ENCODE measurements at places on chromosomes 7 and 10.

DNA sequence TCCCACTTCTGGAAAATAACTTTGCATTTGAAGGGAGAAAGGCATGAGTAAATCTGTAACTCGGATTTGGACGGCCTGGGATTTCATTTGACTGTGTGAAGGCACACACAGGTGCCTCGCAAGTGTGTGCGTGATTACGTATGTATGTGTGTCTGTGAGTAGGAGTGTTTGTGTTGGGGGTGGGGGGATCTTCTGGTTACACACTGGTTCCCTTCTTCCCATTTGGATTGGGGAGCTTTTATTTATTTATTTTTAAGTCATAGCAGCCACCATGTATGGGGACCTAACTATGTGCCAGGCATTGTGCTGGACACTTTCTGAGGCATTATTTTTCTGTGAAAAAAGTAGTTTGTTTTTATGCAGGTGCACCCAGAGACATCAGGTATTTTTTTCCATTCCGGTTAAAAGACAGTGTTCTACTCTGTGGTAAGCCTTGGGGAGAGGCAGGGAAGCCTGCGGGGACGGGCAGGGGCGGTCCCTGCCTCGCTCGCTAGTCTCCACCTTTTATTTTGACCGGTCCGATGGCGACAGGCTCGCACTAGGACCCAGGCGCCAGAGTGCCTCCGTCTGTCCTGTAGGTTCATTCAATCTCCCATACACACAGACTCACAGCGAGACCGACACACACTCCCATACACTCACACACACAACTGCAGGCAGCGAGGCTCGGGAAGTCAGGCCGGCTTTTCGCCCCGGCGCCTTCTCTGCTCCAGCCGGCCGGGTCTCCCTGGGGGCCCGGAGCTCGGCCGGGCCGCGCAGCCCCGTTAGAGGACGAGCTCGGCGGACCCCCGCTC, at the start of gene MXI1:
TSS of gene MXI1 (plus strand) at position 595 of the 794 bp plus-strand sequence. CDS start 204 bp downstream, outside the sequence.
- DNase-seq: peak; percentile 65

GRCh38 chr10:42801135-42801534, 18.5 kb downstream of the BMS1 start:
- DNase-seq: no peak

GRCh38 chr10:132605390-132605789, 67.8 kb downstream of the INPP5A start:
- DNase-seq: no peak

DNA sequence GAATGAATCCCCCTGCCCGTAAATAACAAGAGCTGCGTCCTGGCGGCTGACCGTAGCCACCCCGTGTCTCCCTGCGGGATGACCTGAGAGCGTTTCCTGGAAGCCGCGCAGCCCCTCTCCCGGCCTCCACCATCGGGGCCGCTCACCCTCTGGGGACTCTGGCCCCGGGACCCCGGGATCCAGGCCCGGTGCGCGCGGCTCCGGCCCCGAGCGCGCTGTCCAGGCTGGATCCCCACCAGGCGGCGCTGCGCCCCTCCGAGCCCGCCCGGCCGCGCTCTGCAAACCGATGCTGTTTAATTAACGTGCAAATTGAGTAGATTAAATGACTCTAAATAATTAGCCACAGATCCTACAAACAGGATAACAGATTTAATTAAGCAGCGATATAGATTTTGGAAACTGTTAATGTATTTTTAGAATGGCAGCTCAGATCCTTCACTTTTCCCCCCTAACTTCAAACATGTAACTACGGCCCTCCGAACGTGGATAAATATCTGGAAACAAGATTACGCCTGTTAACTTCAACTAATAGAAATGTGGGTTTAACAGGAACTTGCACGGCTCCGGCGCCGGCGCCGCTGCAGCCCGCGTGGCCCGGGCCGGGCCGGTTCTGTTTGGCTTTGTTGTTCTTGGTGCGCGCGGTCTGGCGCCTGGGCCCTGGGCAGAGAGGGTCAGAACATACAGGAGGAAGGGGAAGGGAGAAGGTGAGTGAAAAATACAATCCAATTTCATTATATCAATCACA, 7.1 kb upstream of the UNCX start:
- peak; percentile 86 for DNase-seq

DNA sequence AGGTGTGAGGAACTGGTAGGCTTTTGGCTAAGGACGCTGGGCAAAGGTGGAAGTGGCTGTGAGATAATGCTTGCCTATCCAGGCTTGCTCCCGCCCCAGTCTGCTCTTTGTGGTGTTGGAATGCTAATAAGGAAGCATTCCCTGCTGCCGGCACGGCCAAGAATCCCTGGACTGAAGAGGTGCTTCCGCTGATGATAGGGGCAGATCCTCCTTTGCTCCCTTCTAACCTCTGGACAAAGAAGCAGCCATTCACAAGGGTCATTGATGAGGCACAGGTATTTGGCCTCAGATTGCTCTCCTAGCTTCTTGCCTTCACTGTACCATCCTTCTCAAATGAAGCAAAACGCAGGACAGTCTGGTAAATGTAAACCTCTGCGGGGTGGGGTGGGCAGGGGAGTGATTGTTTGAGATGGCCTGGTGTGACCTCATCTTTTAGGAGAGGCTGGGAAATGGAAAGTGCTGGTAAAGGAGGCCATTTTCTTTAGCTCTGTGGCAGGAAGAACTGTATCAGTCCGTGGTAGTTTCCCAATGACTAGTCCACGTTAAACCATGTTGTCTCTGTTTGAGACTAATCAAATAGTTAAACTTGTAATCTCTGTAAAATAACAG, 1.7 kb downstream of the PGAM1 start:
- DNase-seq: no peak

DNA sequence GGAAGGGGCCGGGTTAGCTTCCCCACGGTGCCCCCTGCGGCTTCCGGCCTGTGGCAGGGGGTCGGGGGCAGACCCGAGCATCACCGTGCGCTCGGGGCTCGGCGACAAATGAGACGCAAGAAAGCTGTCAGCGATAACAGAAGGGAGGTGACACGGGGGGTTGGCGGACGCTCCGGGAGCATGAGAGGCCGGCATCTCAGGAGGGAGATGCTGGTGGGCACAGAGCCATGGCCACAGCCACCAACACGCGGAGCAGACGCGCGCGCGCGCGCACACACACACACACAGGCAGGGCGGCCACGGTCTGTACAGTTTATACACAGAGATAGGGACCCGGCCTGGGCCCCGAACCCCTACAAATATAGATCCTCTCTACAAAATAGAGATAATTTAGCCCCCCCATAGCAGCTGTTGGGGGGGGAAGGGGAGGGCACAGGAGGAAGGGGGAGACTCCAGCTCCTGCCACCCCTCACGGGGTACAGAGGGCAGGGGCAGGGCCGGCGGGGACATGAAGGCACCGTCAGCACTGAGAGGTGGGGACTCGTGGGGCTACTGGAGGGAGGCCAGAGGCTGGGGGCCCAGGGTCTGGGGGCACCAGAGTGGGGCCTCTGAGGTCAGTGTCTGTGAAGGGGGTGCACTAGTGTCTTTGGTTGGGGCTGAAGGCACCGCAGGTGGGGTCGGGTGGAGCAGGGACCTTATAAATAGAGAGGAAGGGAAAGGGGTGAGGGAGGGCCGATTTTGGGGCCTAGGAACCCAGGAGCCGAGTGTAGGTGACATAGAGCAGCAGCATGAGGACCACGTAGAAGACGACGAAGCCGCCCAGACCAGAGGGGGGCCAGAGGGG, 884 bp upstream of the SAP25 start:
- no peak for DNase-seq

DNA sequence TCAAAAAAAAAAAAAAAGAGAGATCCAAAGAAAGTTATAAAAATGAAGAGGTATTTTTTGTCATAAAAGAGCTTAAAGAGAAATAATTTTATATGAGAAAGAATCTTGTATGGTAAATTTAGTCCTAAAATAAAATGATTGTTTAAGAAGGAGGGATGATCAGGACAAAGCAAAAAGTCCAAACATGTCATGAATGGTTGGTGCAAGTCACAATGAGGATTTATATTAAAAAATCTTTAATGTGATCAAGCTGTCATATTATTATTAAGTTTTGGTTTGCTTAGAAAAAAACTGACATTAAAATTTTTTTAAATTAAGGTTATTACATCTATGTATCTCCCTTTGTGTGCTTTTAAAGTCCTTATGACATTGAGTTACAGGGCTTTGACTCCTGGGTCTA, 220.4 kb downstream of the TMEM26 start:
- no peak for DNase-seq

DNA sequence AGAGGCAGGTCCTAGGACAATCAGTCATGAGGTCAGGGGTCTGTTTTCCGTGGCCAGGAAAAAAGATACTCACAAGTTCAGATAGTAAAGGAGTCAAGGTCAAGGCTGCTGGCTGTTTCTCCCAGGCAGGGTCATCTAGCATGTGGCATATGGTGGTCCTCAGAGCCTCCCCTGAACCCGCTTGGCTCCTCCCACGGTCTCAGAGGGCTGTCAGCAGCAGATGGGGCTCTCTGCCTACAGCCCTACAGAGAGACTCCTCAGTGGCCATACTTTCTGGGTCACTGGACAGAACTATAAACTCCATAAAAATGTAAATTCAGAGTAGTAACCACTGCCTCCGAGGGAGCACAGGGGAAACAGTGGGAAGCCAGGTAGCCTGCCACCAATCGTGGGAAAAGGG, 11.3 kb upstream of the DRGX start:
- DNase-seq: no peak

GRCh38 chr7:31027161-31027965, 24.7 kb upstream of the ADCYAP1R1 start:
- DNase-seq: no peak

DNA sequence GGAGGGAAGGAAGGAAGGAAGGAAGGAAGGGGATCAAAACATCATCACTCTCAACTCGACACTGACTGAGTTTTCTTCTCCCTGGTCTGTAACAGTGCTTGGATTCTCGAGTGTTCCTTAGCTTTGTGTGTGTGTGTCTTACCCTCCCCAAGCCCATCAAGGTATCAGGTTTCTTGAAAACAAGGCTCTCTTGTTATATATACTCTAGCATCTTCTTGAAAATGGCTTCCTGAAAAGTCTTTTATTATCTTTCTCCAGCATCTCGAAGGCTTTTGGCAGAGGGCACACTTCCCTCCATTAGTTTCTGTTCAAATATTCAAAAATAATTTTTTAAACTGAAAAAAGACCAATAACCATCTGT, 13.4 kb downstream of the SERPINE1 start:
- no peak for DNase-seq

GRCh38 chr7:117559391-117559790, 79.6 kb downstream of the CFTR start:
- DNase-seq: no peak

GRCh38 chr10:71212318-71213126, at the start of gene UNC5B:
Gene UNC5B (plus strand): TSS chr10:71212570. CDS start chr10:71212986, 416 bp downstream.
- peak; percentile 81 for DNase-seq

DNA sequence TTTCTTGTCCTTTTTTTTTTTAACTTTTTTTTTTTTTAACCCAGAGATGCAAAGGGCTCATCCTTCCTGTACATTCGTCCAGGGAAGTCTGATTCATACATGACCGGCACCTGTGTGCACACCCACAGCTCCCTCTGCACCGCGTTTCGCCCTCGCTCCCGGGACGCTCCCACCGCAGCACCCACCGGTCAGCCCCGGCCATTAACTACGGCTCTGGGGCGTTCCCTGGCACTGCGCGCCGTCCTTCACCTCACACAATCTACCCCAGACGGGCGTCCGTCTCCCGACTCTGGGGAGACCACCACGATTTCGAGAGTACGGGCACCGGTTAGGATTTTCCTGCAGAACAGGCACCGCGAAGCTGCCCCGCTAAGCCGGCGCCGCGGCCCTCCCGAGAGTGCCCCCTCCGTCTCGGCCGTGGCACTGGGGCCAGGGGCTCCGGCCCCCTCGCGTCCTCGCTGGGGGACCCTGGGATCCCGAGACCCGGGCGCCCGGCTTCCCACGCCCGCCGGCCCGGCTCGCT, 452 bp downstream of the ATE1 start:
- peak; percentile 76 for DNase-seq

DNA sequence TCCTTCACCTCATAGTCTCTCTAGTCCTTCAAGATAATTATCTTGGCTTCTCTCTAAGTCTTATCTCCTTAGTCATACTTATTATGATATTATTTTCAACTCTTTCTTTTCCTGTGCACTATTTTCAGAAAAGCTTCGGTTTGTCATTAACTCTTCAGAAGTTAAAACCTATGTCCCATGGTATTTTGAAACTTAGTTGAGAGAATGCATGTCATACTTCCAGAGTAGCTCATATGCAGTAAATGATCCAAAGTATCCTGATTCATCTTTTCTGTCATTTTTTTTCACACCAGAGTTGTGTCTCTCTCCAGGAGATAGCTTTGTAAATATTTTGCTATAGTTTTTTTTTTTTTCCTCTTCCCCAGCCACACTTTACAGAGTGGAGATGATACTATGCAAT, 1008.6 kb downstream of the NRG3 start:
- DNase-seq: no peak

- DNase-seq: peak; percentile 60
These were observed 70.4 kb downstream of the HERPUD2 start for GRCh38 chr7:35624299-35625186.

- no peak for DNase-seq
These were observed 133.2 kb downstream of the GRM8 start for GRCh38 chr7:127119517-127119916.

GRCh38 chr7:36264123-36264801, 111.2 kb downstream of the EEPD1 start:
- no peak for DNase-seq

GRCh38 chr10:80443531-80443974, 10.6 kb upstream of the TSPAN14 start:
- DNase-seq: no peak

DNA sequence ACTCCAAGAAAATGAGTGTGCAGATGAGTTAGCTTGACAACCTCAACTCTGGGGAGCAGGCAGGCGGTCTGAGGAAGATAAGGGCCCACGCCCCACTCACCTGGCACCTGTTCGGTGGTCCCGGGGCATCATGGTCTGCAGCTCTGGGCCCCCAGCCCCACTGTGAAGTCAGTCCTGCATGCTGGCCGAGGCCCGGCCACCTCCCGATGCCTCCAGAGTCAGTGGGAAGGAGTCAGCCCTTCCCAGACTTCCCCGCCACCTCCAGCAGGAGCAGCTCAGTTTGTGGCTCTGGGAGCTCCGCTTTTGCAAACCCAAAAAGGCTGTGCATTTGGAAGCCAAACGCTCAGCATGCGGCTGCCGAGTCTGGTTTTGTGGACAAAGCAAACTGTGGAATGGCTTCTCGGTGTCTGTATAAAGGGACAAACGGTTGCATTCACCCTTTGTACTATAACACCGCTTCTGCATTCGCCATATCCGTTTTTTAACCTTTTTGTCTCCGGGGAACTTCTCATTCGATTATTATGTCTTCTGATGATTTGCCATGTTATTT, 167.3 kb downstream of the CCDC3 start:
- DNase-seq: no peak

- no peak for DNase-seq
These were observed 45.4 kb upstream of the GRID1 start for GRCh38 chr10:86411852-86412560.

DNA sequence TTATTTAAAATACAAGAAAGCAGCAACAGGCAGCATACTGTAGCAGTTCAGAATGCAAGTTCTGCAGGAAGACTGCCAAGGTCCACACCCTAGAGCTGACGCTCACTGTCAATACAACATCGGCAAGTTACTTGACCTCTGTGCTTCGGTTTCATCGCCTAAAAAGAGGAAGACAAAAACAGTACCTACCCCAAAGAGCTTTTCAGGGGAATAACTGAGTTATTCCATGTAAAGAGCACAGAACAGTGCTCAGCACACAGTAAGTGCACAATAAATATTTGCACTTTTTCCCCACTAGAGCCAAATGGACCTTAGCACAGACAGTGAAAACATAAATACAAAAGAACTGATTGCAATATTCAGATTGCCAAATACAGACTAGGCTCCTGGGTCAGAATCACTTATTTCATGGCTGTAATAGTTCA, 88.6 kb downstream of the USP6NL start:
- DNase-seq: no peak
